B cell (primary cell): ENCODE measurements at places on chromosomes 3 and 15.

- DNase-seq: no peak
These were observed 44.8 kb downstream of the ALDH1L1 start for GRCh38 chr3:126135406-126136076.

GRCh38 chr3:39137991-39138803 lies 15.2 kb downstream of the CSRNP1 start:
- no peak for DNase-seq

DNA sequence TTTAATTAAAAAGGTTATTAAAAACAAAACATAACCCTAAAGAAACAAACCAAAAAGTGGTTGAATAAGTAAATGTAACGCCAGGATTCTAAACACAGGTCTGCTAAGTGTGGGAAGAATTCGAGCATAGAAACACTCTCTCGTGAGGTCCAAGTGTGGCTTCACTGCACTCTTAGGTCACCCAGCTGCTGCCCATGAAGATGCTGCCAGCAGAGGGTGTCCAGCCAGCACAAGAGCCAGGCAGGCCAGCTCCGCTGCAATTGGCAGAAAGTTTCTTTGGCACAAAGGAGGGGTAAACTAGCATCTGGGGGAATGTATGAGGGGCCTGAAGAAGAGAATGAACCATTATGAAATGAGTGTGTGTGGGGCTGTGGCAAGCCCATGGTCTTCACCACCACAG lies 215.7 kb upstream of the FEZF2 start:
- no peak for DNase-seq

GRCh38 chr3:133083395-133083794 lies 45.2 kb downstream of the TMEM108 start:
- DNase-seq: no peak

DNA sequence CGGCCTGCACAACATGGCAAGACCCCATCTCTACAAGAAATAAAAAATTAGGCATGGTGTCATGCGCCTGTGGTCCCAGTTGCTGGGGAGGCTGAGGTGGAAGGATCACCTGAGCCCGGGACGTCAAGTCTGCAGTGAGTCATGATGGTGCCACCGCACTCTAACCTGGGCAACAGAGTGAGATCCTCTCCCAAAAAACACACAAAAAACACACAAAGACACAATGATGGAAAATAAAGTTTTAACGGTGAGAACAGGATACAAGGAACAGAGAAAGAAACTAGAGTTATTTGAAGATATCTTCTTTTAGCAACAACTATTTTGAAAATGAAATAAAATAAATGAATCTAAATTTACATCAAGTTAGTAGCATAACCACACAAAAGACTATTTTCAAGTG lies 12.0 kb downstream of the CLASP2 start:
- DNase-seq: no peak
